ENCODE measurements at places on chromosomes 5 and 9.

- DNase-seq = no peak
Measured at GRCh38 chr5:80874162-80874561, 86.0 kb upstream of the RASGRF2 start.

GRCh38 chr5:14357851-14358250 lies 214.7 kb downstream of the TRIO start:
- no peak for DNase-seq

DNA sequence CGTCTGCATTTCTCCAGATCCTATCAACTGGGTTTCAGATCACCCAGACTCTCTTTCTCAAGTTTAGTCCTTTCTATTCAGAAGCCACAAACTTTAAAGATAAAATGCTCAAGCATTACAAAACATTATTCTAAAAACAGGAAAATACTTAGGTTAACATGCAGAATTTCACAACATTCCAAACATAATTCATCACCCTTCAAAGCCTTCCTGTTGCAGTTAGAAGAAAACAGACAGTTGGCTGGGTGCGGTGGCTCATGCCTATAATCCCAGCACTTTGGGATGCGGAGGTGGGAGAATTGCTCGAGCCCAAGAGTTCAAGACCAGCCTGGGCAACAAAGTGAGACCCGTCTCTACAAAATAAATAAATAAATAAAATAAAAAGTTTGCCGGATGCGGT lies 7.7 kb upstream of the OCLN start:
- peak; percentile 82 for DNase-seq

DNA sequence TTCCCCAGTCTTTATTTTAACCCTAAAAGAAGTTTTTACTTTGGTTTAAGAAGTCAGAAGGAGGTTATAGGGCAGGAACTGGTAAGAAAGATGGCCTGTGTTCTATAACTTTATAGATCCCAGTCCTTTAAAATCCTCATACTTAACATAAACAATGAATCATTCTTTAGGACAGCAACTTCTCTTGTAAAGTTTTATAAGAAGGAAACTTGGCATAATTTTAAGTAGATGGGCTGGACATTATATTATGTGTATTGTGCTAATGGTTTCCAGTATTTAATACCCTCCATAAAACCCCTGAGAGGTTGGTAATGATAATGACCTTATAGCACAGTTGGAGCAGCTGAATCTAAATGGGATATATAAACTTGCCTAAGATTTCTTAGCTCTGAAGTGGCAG lies 247.2 kb downstream of the FAM170A start:
- no peak for DNase-seq

- no peak for DNase-seq
Measured at GRCh38 chr9:21904371-21904770, 89.8 kb downstream of the CDKN2A start.

DNA sequence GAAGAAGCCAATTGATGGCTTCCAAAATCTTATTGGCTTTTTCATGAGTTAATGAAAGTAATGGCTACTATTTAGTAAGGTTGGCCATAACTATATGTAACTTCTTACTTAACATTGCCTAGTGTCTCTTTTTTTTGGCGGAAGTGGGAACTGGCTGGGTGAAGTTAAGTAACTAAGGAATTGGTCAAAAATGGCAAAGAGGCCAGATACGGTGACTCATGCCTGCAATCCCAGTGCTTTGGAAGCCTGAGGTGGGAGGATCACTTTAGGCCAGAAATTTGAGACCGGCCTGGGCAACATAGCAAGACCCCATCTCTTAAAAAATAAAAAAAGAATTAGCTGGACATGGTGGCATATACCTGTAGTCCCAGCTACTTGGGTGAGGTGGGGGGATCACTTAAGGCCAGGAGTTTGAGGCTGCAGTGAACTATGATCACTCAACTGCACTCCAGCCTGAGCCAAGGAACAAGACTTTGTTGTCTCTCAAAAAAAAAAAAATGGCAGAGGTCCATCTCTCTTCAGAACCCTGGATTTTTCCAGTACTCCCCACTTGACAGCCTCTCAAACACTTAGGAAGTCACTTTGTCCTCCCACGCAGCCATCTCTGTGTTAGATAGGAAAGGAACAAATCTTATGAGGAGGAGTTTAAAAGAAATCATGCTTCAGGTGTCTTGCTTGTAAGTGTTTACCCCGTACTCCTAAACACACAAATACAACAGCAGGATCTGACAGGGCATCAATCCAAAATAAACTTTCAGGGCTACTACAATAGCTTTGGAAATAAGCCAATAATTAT lies 75.7 kb downstream of the TEK start:
- no peak for DNase-seq

GRCh38 chr9:29160763-29161353 lies 1587.6 kb upstream of the C9orf72 start:
- DNase-seq = no peak

GRCh38 chr5:93322974-93323860 lies 257.8 kb downstream of the NR2F1-AS1 start:
- DNase-seq = no peak

- DNase-seq = no peak
Measured at GRCh38 chr5:57174890-57175510, 1.1 kb downstream of the GPBP1 start.

- no peak for DNase-seq
Measured at GRCh38 chr9:93114169-93114983, 18.4 kb downstream of the CARD19 start.

DNA sequence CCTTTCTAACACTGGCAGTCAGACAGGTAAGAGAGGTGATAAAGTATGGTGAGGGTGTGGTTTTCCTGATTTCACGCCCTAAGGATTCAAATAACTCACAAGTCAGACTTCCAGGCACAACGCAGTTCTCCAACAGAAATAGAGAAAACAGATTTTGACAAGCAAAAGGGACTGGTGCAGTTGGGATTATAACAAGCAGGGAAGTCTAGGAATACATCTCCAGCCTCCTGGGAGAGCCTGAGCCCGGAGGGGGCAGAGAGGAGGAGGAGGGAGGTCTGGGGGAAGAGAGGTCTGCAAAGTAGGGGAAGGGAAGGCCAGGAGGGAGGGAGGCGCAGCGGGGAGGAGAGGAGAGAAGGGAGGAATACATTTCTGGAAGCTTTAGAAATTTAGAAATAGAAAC lies 1.6 kb downstream of the CMBL start:
- DNase-seq = no peak

DNA sequence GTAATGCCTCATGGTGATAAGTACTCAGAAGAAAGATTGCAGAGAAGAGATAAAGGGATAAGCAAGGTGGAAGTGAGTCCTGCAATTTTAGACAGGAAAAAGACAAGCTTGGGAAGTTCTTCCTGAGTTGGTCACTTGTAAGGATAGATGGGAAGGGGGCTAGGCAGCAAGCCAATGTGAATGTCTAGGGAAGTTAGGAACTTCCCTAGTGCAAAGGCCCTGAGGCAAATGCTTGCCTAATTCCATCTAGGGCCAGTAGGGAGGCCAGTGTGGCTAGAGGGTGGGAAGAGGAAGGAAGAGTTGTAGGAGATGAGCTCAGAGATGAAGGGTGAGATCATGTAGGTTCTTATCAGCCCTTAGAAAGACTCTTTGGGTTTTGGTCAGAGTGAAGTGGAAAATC lies 206.6 kb downstream of the MAT2B start:
- DNase-seq = peak; percentile 76

DNA sequence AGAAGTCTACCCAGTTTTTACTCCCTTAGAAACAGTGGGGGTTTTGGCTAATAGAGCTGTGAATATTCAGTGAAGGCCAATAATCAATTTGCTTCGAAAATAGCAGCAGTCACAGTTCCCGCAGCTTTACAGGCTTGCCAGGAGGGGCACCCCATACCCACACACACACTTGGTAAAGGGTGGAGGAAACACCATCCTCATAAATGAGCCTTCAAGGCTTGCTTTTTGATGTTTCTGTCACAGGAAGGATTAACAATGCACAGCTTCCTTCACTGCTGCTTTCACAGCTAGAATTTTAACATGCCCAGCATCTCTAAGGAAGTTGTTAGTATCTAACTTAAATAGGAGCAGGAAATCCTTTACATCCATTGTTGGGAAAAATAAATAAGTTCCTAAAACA lies 1247.5 kb upstream of the C9orf72 start:
- no peak for DNase-seq

- no peak for DNase-seq
Measured at GRCh38 chr5:14767735-14768507, 103.4 kb downstream of the OTULIN start.

GRCh38 chr9:33943389-33943788 lies 105.3 kb downstream of the UBAP2 start:
- DNase-seq = no peak

DNA sequence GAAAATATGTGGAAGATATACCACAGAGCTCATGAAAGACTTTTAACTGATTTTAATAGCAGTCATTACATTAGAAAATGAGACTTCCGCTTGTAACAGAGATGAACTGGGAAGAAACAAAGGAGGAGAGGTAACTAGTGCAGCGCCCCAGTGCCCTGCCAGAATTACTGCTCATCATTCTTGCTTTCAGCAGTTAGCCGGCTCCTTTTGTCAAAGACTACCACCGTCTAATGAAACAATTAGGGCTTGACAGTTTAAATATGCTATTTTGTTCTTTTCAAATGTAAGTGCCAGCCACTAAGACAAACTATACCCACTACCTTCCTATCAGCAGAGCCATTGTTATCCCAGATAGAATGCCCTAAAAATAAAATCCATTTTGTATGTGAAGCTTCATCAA lies 328.4 kb downstream of the EFNA5 start:
- no peak for DNase-seq

GRCh38 chr5:55551358-55551757 lies 16.6 kb upstream of the PLPP1 start:
- no peak for DNase-seq

GRCh38 chr5:110265162-110265561 lies 461.3 kb downstream of the TMEM232 start:
- no peak for DNase-seq

GRCh38 chr5:79827159-79827629 lies 137.6 kb downstream of the CMYA5 start:
- DNase-seq = no peak

DNA sequence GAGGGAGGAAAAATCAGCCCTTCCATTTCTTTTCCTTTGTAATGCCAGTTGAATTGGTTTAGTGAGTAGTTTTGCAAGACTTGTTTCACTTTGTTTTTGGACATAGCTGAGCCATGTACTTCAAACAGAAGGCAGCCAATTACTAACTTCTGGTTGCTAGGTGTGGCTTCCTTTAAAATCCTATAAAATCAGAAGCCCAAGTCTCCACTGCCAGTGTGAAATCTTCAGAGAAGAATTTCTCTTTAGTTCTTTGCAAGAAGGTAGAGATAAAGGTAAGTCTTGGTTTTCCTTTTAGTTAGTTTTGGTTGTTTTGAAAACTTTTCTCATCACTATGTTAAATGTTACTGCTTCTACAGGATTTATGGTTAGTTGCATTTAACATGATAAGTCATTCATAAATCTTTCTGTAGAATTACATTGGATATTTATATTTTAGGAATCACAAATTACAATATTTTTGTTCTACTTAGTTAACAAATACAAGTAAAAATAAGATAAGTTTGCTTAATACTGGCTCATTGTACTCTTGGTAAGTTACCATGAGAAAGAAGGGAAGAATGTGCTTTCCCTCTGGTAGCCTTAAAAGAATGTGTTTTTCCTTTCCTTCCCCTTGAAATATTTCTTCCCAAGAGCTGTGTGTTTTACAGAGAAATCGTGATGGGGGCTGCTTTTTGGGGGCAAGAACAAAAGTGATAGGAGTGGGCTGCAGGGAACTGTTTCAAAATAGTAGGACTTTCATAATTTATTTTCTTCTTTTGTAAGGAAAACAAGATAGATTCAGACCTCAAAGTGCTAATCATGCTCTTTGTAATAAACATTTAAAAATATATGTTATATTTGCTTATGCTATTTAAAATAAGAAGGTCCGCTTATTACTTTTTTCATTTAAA lies at the start of gene ANXA1:
TSS of gene ANXA1 (plus strand) at position 213 of the 890 bp plus-strand sequence. CDS start 6,671 bp downstream, outside the sequence.
- peak; percentile 87 for DNase-seq

GRCh38 chr9:116342941-116343340 lies 189.3 kb downstream of the PAPPA start:
- no peak for DNase-seq

- no peak for DNase-seq
Measured at GRCh38 chr5:25544652-25545249, 900.0 kb upstream of the CDH10 start.

DNA sequence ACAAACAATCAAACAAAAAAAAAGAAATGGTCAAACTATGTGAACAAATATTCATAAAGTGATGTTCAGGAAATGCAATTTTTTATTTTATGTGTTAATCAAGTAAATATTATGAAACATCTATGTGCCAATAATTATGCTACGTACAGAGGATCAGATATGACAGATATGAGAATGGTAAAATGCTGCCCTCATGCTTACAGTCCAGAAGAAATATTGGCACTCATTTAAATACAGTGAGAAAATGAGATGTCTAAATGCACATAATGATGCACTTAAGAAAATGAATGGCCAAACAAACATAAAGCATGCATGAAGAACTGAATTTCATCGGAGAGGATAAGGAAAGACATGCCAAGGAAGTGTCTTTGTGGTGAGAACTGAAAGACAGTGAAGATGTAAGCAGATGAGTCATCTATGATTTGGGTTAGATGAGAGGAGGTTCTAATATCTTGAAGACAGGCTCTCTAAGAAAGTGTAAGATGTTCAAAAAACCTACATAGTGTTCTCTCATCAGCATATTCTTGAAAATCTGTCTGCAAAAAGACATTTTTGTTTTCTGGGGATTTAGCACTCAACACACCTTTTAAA lies 1231.1 kb upstream of the ACO1 start:
- peak; percentile 17 for DNase-seq

GRCh38 chr5:103244398-103244797 lies 14.2 kb upstream of the MACIR start:
- no peak for DNase-seq

DNA sequence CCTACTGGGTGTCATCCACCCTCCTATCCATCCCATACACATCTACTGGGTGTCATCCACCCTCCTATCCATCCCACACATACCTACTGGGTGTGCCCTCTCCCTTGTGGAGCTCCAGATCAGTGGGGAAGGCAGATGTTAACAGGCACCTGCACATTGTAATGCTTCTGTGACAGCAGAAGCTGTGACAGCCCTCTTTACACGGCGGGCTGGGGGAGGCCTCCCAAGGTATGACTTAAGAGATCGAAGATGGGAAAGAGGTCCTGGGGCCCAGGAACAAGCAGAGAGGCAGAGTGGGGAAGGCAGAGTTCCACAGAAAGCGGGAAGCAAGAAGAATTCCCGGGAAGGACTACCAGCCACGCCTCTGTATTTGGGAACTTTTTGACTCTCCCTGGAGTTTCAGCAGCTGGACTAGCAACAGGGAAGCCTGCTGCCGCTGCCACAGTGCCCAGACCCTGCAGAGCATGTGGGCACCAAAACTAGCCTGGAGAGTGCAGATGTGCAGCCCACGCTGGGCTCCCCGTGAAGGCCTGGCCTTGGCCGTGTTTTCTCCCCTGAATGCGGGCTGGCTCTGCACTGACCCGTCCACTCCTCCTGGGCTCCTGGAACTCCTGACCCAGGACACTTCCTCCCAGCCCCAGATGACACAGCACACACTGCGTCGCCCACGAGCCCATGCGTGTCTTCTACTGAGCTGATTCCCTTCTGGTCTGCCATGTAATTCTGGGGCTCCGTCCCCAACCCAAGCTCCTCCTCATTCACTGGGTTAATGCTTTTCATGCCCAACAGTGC lies 9.3 kb downstream of the TOR1A start:
- no peak for DNase-seq

GRCh38 chr5:9479361-9479760 lies 66.5 kb downstream of the SEMA5A start:
- no peak for DNase-seq

GRCh38 chr9:14434971-14435718 lies 121.2 kb upstream of the NFIB start:
- no peak for DNase-seq

GRCh38 chr9:121299467-121300282 lies 31.7 kb downstream of the GSN start:
- no peak for DNase-seq

Data from NCI-H226 (cell line).